ENCODE measurements at places on chromosomes 11 and 22.

- DNase-seq: peak; percentile 36
Observed at GRCh38 chr11:118438314-118438931, 2.1 kb downstream of the KMT2A start.

DNA sequence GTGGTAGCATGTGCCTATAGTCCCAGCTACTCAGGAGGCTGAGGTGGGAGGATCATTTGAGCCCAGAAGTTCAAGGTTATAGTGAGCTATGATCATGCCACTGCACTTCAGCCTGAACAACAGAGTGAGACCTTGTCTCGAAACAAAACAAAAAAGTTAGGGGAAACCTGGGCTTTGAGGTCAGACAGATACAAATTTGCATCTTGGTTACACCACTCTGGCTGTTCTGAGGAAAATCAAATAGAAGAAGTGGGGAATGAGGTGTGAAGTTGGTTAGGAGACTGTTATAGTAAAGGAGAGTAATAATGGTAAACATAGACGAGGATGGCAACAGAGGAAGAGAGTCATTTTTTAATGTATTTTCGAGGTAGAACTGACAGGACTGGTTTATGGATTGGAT lies 62.6 kb downstream of the PPME1 start:
- DNase-seq: no peak

DNA sequence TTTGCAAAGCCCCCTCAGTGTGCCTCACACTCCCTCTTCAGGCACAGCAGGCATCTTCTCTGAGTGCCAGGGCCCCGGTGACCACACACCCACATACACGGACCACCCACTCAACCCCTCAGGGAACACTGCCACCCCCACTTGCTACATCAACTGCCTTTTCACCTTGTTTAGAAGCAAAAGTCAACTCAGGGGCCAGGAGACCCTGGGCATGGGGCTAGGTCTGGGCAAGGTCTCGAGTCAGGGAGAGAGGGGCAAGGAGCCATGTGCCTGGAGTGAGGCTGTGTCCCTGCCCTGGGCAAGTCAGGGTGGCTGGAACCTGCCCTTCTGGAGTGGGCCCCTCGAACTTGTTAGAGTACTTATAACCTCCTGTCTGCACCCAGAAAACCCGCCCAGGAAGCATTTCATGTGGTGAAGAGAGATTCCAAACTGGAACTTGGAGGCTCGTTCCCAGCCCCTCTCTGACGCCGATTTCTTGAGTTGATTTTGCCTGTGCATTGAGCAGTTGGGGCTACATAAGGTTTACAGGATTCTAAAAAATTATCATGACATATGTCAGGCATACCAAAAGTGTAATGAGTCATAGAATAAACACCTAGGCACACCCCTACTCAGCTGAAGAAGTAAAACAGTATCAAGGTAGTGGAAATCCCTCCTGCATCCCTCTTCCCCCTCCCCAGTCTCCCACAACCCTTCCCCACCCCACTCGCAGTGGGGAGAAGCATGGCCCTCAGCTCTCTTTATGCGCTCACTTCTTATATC lies 74.3 kb downstream of the MYEOV start:
- DNase-seq: no peak

GRCh38 chr22:29480512-29481264 lies 670 bp downstream of the NEFH start:
- peak; percentile 10 for DNase-seq

GRCh38 chr22:19204640-19205039 lies 26.1 kb upstream of the SLC25A1 start:
- DNase-seq: no peak

GRCh38 chr22:19645391-19645790 lies 68.9 kb upstream of the SEPTIN5 start:
- no peak for DNase-seq

GRCh38 chr11:128222245-128222884 lies 365.0 kb downstream of the ETS1 start:
- DNase-seq: no peak

DNA sequence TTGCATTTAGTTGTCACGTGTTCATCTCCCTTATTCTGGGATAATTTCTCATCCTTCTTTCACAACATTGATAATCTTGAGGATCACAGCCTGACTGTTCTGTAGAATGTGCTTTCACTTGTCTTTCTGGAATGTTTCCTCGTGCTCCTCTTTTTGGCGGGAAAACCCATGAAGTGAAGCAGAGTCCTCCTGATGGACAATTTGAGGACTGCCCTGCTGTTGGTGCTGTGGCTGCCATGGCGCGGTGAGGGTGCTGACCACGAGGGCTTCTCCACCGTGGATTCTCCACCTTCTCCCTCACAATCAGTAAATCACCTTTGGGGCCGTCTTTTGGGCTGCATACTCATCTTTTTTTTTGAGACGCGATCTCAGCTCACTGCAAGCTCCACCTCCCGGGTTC lies 946.9 kb downstream of the BRD1 start:
- DNase-seq: no peak

GRCh38 chr11:119100994-119101758 lies 477 bp downstream of the DPAGT1 start:
- no peak for DNase-seq

DNA sequence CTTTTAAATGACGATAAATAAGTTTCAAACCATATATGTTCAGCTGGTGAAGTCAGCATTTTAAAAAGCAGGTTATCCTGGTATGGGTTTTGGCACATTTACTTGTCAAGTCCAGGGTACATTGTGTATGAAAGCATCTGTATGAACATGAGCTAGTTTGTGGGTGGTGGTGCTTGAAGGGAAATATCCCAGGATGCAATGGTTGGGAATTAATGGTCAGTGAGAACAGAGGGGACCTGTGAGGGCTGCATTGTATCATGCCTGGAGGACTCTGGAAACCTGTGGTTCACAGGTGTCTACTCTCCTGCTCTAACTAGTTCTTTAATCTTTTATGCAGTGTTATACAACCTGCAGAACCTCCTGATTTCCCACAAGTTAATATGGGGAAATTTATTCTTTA lies 5.8 kb downstream of the DEPDC7 start:
- no peak for DNase-seq

DNA sequence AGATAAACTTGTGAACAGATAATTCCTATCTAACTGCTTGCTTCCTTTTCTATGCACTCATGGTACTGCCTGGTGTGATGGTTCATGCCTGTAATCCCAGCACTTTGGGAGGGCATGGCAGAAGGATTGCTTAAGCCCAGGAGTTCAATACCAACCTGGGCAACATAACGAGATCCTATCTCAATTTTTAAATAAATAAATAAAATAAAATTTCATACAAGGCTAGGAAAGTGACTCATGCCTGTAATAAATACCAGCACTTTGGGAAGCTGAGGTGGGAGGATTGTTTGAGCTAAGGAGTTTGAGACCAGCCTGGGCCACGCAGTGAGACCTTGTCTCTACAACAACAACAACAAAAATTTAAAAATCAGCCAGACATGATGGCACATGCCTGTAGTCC lies 166.6 kb downstream of the COMMD9 start:
- DNase-seq: no peak

- no peak for DNase-seq
Observed at GRCh38 chr11:71065841-71066240, 186.5 kb downstream of the SHANK2 start.

- no peak for DNase-seq
Observed at GRCh38 chr11:33344611-33345010, 87.4 kb downstream of the HIPK3 start.

DNA sequence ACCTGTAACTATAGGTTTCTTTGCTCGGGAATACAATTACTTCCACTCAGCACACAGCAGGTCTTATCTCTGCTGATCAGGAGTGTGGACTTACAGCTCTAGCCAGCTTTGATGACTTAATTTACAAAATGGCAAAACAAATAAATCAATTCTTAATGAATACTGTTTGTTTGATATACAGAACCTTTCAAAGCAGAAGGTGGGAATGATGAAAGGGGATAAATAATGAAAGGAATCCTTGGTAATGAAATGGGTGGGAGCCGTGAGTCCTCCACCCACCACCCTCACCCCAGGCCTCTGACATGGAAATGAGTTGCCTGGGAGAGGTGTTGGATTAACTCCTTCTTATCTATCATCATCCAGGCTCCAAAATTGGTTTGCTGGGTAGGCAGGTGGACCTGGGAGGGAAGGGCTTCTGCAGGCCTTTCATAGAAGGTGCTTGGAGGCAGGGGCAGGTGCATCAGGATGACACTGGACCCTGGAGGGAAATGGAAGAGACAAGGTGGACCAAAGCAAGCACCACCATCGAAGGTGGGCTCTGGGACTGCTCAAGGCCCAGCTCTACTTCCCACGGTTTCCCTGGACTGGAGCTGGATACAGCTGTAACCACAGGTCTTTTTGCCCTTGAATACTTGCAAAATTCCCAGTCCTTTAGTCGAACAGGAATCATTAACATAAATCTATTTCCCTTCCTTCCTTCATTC lies 23.0 kb downstream of the POU2AF1 start:
- no peak for DNase-seq

- DNase-seq: no peak
Observed at GRCh38 chr11:78576549-78577097, 2.0 kb upstream of the NARS2 start.

Data from activated T-helper 9 cell treated with anti-CD3 and anti-CD28 coated beads, Interleukin-2, amount 50 U/mL, for 16 hours (primary cell).